Suprapubic skin (tissue), 4 donors: ENCODE measurements at places on chromosomes 3 and 15. TPM values are rescaled to one million over a fixed set of nuclear protein-coding genes. Genes with fewer than 3 reads are reported as not detected.

- H3K4me1 ChIP-seq, result no peaks in the 10 kb centered on the region
- H3K27me3 ChIP-seq, result no peaks in the 10 kb centered on the region
- no peak overlapping the region for H3K4me3 ChIP-seq
- DNase-seq, result no peak
- peaks cover 36% of the 10 kb centered on the region for H3K36me3 ChIP-seq
These were observed 1.2 kb upstream of the CAPN3 start for GRCh38 chr15:42358141-42358540.

The CYP1A2 gene
- total RNA-seq, result not detected

DNA sequence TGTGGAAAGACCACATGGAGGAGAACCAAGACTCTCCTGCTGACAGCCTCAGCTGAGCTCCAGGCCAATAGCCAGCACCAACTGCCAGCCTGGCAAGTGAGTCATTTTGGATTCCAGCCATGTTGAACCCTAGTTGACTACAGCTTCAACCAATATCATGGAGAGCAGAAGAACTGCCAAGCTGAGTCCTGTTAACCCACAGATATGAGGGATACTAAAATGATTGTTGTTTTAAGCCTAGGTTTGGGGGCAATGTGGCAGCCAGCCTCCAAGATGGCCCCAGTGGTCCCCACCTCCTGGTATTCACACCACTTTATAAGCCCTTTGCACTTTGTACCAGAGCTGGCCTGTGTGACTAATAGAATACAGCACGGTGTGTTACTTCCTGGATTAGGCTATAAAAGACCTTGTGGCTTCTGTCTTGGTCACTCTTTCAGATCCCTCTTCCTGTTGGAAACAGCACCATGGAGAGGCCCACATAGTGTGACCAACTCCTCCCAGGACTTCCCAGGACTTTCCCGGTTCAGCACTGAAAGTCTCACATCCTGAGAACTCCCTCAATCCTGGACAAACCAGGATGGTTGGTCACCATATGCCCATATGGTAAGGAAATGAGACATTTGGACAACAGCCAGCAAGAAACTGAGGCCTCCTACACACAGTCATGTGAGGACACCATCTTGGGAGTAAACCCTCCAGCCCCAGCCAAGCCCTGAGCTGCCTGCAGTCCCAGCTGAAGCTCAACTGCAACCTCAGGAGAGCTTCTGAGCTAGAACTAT lies 32.4 kb upstream of the CDV3 start:
- H3K27me3 ChIP-seq, result no peaks in the 10 kb centered on the region
- DNase-seq, result no peak
- H3K27ac ChIP-seq, result no peak overlapping the region
- no peak overlapping the region for H3K4me3 ChIP-seq
- H3K4me1 ChIP-seq, result peaks cover 8% of the 10 kb centered on the region

The SLC2A2 gene
- total RNA-seq, result 2.0 TPM

The LRRIQ4 gene
- total RNA-seq, result not detected

The TUSC7 gene
- not detected for total RNA-seq
